ENCODE measurements at places on chromosomes 16 and 17. TPM values are rescaled to one million over a fixed set of nuclear protein-coding genes. Genes with fewer than 3 reads are reported as not detected.

GRCh38 chr17:41178341-41178740 is 320 bp upstream of the KRTAP4-2 start:
- H3K4me1 ChIP-seq = no peaks in the 10 kb centered on the region
- no peaks in the 10 kb centered on the region for H3K36me3 ChIP-seq
- no peak overlapping the region for H3K27ac ChIP-seq
- no peak for DNase-seq
- peaks cover 12% of the 10 kb centered on the region for H3K27me3 ChIP-seq

- peak overlapping the region; percentile 38 for H3K4me3 ChIP-seq
- no peaks in the 10 kb centered on the region for H3K36me3 ChIP-seq
- H3K4me1 ChIP-seq = peaks cover 59% of the 10 kb centered on the region
- no peaks in the 10 kb centered on the region for H3K27me3 ChIP-seq
- peak; percentile 99 for DNase-seq
Observed at GRCh38 chr17:79919164-79919585, 79.9 kb upstream of the CBX4 start.

DNA sequence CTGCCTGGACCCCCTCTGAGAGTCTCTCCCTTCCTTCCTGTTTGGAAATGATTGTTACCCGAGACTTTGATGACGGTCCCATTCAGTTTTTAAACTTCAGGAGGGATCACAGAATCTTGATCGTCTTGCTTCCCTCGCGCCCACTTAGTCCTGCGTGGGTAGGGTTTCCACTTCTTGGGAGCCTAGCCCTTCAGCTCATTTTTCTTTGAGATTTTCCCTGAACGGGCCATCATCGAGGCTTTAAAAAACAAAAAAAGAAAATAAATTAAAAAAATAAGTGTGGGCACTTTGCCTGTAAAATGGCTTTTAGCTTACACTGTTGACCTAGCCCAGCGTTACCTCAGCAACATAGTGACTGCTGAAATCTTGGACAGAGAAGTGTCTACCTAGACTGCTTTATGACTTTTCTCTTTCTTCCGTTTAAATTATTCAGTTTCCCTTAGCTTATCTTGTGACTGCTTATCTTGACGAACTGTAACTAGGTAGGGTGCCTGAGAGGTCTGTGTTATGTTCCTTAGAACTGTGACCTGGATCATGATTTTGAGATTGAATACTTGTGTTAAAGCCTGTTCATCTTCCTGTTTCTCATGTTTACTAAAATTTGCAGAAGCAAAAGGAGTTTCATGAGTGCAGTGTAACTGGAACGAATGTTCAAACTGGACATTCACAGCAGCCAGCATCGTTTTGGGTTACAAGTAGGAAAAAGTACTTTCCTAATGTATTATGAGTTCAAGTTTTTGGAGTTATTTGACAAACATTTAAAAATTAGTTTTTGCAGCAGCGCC is 874 bp downstream of the WWP2 start:
- no peaks in the 10 kb centered on the region for H3K36me3 ChIP-seq
- DNase-seq = peak; percentile 74
- peak overlapping the region; percentile 94 for H3K27ac ChIP-seq
- peak overlapping the region; percentile 95 for H3K4me3 ChIP-seq

GRCh38 chr17:80294210-80294609 is 33.6 kb downstream of the RNF213 start:
- H3K27ac ChIP-seq = no peak overlapping the region
- DNase-seq = peak; percentile 19
- no peaks in the 10 kb centered on the region for H3K4me1 ChIP-seq
- peaks cover 100% of the 10 kb centered on the region for H3K36me3 ChIP-seq

SP6 gene
- total RNA-seq = 3.0 TPM
